ENCODE measurements at places on chromosomes 12 and 14.

- H3K4me1 ChIP-seq, result no peaks in the 10 kb centered on the region
- no peak overlapping the region for H3K27ac ChIP-seq
- peaks cover 4% of the 10 kb centered on the region for H3K36me3 ChIP-seq
- H3K4me3 ChIP-seq, result no peak overlapping the region
- DNase-seq, result no peak
These were observed 311.7 kb upstream of the FKBP4 start for GRCh38 chr12:2482938-2483660.

DNA sequence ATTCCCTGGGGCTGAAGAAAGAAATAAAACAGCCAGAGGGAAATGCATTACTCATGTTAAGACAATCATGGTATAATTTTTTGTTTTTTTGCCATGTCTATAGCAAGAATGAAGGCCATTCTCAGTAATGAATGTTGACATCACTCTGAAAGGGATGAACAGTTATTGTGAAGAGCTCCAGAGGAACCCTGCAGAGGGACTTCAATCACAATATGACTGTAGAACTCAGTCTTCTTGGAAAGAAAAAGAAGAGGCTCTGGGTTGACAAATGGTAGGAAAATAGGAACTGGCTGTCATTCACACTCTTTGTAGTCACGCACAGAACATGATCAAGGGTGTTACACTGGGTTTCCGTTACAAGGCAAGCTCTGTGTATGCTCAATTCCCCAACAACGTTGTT, 73.8 kb upstream of the DACT1 start:
- no peaks in the 10 kb centered on the region for H3K27me3 ChIP-seq
- no peak for DNase-seq
- H3K36me3 ChIP-seq, result no peaks in the 10 kb centered on the region
- no peak overlapping the region for H3K27ac ChIP-seq

GRCh38 chr12:102958073-102958829, 777 bp downstream of the ASCL1 start:
- no peak for DNase-seq
- H3K4me1 ChIP-seq, result peaks cover 22% of the 10 kb centered on the region
- H3K36me3 ChIP-seq, result no peaks in the 10 kb centered on the region
- H3K27ac ChIP-seq, result no peak overlapping the region
- H3K4me3 ChIP-seq, result peak overlapping the region; percentile 68
- peaks cover 98% of the 10 kb centered on the region for H3K27me3 ChIP-seq

DNA sequence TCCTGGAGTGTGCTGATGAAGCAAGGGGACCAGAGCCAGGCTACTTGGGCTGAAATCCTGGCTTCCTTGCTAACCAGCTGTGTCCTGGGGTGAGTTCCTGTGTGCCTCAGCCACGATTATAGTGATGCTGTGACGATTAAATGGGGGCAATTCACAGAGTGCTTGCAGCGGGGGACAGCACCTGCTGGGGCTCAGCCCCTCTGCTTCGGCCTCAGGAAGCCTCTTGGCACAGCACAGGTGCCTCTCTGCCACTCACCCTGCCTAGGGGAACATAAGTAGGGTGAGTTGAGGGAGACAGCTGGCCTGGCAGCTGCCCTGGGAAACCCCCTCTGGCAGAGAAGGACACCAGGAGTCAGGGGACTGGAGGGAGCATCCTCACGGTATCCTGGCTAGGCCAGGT, 9.4 kb downstream of the KRT80 start:
- H3K36me3 ChIP-seq, result no peaks in the 10 kb centered on the region
- H3K27ac ChIP-seq, result peak overlapping the region; percentile 96

DNA sequence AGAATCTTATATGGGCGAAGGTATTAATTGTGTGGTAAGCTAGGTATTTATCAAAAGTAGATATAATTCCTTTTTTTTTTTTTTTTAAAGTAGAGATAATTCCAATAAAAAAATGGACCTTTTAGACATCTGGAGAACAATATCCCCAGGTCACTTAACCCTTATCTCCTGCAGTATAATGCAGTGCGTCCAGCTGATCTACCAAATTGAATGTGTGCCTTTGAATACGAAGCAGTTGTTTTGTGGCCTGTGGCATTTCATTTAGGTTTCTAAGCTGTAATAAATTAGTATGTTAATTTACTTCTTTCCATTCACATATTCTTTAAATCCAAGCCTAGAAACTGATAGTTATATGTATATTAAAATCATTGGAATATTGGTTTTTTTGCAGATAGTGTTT, 3.1 kb downstream of the FUT8 start:
- H3K36me3 ChIP-seq, result no peaks in the 10 kb centered on the region
- H3K4me3 ChIP-seq, result no peak overlapping the region
- peaks cover 35% of the 10 kb centered on the region for H3K4me1 ChIP-seq
- H3K27ac ChIP-seq, result no peak overlapping the region
- DNase-seq, result no peak

GRCh38 chr12:91986084-91986483, 159.6 kb downstream of the BTG1 start:
- no peak overlapping the region for H3K4me3 ChIP-seq
- peak overlapping the region; percentile 82 for H3K27ac ChIP-seq
- H3K27me3 ChIP-seq, result no peaks in the 10 kb centered on the region
- H3K4me1 ChIP-seq, result peaks cover 51% of the 10 kb centered on the region

DNA sequence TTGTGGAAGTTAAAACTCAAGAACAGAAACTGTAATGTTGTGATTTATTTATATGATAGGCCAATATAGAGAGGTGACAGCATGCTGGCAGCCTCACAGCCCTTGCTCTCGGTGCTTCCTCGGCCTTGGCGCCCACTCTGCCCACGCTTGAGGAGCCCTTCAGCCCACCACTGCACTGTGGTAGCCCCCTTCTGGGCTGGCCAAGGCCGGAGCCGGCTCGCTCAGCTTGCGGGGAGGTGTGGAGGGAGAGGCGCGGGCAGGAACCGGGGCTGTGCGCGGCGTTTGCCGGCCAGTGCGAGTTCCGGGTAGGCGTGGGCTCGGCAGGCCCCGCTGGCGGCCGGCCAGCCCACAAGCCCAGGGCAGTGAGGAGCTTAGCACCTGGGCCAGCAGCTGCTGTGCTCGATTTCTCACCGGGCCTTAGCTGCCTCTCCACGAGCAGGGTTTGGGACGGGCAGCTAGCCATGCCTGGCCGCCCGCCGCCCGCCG, 65.8 kb upstream of the SLC8A3 start:
- H3K27ac ChIP-seq, result no peak overlapping the region
- H3K36me3 ChIP-seq, result no peaks in the 10 kb centered on the region
- H3K4me3 ChIP-seq, result peak overlapping the region; percentile 65
- H3K27me3 ChIP-seq, result peaks cover 23% of the 10 kb centered on the region
- H3K4me1 ChIP-seq, result no peaks in the 10 kb centered on the region
